SJCRH30 (cell line): ENCODE measurements at places on chromosomes 7 and 10.

DNA sequence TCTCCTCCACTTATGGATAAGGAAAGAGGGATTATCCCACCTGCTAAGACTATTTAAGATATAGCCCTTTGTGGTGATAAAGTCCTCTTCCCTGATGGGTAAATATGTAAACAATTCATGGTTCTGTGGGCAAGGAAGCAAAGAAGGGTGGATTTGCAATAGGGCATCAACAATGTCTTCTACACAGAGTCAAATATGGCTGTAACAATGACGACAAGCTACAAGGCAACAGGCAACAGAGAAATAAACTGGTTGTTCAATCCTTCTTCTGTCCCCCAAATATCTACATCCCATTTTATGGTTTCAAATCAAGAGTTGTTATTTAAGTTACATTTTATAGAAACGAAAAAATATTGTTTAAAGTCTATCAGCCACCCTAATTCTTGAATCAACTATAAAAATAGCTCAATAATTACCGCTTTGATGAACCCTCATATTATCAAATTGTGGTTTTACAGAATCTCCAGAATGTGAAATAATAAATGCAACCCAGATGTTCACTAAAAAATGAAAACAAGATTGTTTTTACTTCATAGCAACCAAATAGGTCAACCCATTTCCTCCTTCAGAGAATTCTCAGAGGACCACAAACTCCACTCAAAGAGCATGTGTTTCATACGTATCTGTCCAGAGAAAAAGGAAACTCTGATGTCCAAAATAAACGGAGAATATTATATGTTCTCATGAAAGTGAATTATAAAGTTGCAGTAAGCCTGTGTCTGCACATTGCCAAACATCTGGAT is 13.8 kb downstream of the CYTH3 start:
- DNase-seq = no peak

DNA sequence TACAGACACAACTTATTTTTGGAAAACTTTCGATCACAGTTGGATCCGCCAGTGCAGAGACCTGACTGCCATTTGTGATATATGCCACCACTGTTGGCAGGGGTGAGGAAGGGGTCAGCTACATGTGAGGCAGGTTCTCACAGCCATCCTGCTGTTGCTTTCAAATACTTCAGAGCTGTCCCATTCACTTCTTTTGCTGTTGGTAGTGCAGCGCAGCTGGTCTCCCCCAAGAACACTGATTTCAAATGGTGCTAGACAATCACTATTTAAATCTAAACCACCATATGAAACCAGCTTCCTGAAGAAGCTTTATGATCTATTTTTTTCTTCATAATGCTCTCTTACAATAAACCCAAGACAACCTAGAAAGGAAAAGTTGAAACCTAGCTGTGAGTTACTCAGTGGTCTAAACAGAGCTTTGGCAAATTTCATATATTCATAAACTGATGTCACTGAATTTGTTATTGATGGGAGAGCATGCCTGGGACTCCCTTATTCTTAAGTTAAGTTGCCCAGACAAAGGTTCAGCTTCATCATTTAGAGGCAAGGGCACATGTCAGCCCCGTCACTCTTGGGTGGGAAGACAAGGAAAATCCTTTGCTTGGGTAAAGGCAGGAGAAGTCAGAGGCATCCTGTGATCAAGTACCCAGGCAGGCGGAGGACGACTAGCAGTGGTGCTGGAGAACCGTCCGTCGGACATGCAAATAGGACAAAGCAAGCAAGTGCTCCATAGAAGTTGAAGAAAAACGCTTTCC is 143.4 kb upstream of the KLF14 start:
- no peak for DNase-seq

GRCh38 chr7:132248841-132249240 is 327.4 kb downstream of the PLXNA4 start:
- no peak for DNase-seq

GRCh38 chr7:88344956-88345832 is 38.5 kb upstream of the STEAP4 start:
- peak; percentile 62 for DNase-seq

DNA sequence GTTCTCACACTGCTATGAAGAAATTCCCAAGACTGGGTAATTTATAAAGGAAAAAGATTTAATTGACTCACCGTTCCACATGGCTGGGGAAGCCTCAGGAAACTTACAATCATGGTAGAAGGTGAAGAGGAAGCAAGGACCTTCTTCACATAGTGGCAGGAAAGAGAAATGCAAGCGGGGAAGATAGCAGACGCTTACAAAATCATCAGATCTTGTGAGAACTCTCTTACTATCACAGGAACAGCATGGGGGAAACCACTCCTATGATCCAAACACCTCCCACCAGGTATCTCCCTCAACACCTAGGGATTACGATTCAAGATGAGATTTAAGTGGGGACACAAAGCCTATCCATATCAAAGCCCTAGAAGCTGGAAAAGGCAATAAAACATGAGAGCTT is 130.8 kb downstream of the MDFIC start:
- DNase-seq = no peak

GRCh38 chr7:129784783-129785684 is 167.7 kb downstream of the UBE2H start:
- peak; percentile 42 for DNase-seq

GRCh38 chr7:99267841-99268576 is 4.6 kb upstream of the MYH16 start:
- no peak for DNase-seq

- DNase-seq = no peak
Observed at GRCh38 chr10:36526033-36526432, 599.4 kb upstream of the ANKRD30A start.

DNA sequence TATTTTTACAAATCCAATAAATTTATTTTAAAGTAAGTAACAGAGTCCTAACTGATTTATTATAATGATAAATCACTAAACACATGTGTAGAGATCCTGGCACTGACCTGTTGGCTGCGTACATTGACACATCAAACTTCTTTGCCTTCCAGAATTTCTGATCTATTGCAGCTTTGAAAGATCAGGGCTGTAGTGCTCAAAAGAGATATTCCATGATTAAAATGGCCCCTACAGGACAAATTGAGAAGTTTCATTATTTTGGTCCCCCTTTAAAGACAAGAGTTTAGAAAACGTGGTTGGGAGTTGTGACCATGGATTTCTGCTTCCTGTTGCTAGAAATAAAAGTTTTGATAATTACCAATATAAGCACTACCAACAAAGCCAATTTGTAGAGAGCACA is 87.7 kb upstream of the PDK4 start:
- DNase-seq = peak; percentile 67

GRCh38 chr7:39433550-39433949 is 132.7 kb upstream of the YAE1 start:
- no peak for DNase-seq

DNA sequence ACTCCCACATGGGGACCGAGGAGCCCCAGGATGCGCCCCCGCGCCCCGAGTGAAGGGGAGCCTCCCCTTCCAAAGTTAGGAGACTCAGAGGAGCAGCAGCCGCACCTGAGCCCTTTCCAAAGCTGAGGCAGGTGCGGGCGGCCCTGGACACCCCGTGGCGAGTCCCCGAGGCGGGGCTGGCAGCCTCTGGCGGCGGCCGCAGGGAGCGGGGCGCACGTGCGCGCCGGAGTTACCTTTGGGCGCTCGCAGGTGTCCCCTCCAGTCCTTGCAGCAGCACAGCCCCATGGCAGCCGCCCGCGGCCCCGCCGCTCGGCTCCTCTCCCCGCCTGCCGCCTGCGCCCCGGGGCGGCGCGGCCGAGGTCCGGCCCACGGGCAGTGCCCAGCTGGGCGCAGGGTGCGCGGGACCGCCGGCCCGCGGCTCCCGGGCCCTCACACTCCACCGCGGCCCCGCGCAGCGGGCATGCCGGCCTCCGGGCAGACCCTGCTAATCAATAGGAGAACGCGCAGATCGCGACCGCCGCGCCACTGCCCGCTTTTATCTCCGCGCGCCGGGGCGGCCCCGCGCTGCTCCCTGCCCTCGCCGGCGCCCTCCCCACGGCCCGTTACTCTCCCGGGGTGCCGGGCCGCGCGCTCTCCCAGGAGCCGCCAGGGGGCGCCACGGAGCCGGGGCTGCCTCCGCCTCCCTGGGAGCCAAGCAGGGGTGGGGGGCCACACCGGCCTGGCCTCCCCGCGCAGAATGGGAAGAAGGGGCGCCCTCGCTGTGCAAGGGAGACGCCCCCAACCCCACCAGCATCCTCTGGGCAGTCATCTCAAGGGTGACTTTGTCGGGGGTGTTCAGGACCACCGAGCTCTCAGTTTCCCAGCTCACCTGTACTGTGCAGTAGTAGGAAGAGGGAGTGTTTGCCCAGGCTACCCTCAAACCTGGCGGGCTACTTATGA is 80.8 kb downstream of the ARHGAP22 start:
- DNase-seq = no peak
